ENCODE measurements at places on chromosomes 5 and 9.

- DNase-seq: no peak
These were observed 42.8 kb downstream of the RAPGEF1 start for GRCh38 chr9:131697097-131697496.

DNA sequence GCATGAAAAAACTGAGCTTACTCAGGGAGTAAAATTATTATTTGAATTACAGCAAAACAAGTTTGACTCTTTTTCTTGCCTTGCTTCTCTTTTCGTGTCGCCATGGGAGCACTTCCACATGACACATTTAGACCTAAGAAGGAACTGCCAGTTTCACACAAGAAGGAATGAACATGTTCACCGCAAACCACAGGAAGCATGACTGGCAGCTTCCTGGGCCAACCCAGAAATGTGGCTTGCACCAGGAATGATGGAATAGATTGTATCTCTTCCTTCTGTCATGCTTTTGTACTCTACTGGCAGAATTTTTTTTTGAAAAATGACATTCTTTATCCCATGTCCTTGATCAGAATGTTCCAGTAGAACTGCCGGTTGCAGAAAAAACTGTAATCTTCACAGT lies 32.9 kb upstream of the MAN2A1 start:
- no peak for DNase-seq

DNA sequence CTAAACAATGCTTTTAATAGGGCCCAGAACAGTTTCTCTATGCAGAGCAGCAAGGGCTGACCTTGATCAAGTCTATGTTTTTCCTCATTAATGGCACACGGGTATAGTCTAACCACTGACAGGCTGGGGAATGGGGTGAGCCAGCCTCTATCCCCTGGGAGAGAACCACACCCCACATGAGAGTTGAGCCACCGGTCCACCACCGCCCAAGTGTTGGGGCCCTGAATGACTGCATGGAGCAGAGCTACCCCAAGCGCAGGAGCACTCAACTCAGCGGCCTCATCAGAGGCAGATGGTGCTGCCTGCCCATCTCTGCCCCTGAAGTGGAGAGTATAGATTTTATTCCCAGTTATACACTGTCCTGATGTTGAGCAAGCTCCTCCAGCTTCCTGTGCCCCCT lies 247.9 kb upstream of the IRX1 start:
- DNase-seq: no peak

- no peak for DNase-seq
These were observed 36.4 kb upstream of the ADAMTSL1 start for GRCh38 chr9:18437315-18438201.

- no peak for DNase-seq
These were observed 1.3 kb downstream of the SLC1A1 start for GRCh38 chr9:4491626-4491975.

DNA sequence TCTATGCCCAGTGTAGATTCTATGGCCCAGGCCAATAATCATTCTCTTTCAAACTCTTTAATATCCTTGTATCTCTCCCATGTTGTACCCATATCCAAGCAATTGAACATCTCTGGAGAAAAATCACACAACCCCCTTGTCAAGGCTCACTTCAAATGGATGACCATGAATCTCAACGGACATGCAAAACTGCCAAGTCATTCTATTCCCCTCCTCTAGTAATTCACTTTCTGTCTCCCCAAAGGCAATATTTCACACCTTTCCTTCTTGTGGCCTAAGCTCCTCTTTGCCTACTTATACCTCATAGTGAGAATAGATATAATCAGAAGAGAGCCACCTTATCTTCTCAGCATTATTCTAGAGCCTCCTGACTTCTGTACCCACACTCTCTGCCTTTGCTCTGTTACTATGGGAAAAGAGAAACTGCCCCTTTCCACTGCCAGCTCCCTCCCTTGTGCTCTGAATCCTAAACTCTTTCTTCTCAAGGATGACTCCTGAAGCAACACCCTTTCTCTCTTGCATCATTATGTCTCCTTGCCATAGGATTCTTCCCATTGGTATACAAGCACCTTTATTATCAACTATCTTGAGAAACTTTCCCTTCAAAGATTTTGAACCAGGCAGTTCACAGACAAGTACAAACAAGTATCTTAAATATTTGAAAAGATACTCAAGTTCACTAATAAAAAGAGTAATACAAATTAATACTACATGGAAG lies 66.1 kb downstream of the RPS23 start:
- DNase-seq: no peak

GRCh38 chr5:82905986-82906385 lies 171.2 kb downstream of the TMEM167A start:
- no peak for DNase-seq

GRCh38 chr5:44714871-44715561 lies 93.7 kb upstream of the MRPS30 start:
- DNase-seq: no peak

GRCh38 chr9:119707228-119707845 lies 338.1 kb upstream of the BRINP1 start:
- DNase-seq: no peak

DNA sequence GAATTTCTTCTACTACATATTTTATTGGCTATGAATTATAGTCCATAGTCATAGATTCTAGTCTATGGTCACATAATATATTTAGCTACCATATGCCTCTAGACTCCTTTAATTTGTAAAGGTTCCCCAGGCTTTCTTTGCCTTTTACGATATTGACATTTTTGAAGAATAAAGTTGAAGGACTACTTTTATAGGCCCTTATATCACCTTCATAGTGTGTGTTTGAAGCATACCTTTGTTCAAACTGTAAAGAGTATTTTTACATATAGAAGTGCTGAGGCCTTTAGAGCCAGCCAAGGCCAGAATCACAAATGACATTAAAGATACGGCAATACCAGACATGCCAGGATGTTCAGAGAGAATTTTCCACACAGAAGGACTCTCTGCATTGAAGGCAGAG lies 147.0 kb downstream of the GABRG2 start:
- no peak for DNase-seq

DNA sequence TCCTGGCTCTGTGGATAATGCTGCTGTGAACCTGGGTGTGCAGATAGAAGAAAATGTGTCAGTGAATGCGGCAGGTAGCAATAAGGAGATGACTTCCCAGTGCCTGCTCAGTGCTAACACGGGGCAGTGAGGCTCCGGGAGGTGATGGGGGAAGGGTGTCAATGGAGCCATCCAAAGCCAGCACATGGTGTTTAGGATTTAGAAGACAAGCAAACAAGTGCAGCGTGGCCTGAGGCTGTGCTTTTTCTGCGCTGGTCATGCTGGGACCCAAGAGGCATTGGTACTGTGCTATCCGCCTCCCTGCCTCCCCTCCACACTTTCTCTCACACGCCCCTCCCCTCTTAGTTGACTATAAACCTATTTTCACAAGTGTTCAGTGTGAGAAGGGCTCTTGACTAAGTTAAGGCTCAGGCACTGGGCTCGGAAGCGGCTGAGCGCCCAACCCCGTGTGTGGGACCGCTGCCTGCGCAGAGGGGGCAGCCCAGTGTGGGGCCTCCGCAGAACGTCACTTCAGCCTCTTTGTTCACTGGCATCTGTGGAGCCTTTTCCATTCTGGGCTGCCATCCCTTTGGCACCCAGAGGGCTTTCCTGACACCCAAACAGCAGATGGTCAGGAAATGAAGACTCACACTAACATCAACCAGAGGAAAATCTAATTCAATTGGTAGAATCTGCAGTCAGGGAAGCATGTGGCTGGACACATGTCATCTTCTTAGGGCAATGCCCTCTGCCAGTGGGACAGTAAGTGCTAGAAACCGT lies 21.8 kb upstream of the NINJ1 start:
- no peak for DNase-seq

- no peak for DNase-seq
These were observed 46.9 kb downstream of the AHRR start for GRCh38 chr5:368183-369084.

- DNase-seq: no peak
These were observed 39.9 kb downstream of the ATG10 start for GRCh38 chr5:82011761-82012160.

DNA sequence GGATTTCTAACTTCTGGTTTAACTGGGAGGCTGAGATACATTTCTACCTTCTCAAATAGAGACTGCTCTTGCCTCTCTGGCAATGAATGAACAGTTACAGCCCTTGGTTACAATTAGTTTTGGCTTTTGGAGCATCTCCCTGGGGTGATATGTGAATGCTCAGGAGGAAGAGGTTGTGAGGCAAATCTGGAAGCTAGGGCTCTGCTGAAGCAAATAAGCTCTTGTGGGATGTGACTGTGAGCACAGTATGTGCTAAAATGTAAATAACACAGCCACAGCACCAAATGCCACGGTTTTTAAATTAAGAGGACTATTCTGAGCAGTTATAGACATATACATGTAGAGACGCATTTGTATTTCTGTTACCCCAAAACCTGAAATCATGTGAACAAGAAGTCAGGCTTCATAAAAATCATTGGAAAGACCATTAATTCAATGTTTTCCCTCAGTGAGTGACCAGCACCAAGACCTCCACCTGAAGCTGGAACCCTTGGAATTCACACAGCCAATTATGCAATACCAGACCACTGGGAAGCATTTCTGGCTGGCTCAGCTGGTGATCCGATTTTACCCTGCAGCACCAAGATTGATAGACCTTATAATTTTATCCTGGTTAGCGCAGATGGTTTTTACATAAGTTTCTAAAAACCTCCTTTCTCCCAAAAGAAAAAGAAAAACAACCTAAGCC lies 3.0 kb upstream of the SLC44A1 start:
- DNase-seq: no peak

- no peak for DNase-seq
These were observed 152.9 kb downstream of the SGCD start for GRCh38 chr5:156479849-156480248.

GRCh38 chr5:35338157-35338453 lies 107.8 kb upstream of the PRLR start:
- DNase-seq: no peak

DNA sequence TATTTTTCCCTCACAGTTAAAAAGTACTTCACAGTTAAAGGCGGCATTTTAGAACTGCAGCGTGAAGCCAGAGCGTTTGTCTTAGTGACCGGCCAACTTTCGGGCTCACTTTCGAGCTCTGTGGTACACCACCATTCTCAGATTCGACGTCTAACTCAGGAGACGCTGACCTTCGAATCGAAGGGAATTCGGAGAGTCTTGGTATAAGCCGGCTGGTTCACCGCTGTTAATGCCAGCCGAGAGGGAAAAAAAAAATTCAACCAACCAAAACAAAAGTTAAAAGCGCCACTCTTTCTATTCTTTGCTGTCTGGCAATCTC lies 544 bp upstream of the SNX24 start:
- no peak for DNase-seq

DNA sequence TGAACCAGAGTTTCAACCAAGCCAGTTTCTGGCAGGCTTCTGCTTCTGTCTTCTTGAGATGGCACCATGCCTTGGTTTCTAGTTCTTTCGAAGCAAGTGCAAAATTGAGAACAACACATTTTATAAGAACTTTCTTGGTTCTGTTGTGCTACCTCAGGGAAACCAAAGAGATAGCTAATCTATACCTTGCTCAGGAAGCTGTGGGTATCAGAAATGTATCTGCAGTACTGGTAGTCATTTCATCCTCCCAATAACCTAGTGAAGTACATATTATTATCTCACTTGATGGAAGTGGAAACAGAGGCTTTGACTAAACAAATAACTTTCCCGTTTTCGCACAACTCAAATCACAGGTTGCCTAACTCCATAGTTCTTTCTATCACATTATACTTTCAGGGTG lies 246.6 kb downstream of the ENC1 start:
- no peak for DNase-seq

DNA sequence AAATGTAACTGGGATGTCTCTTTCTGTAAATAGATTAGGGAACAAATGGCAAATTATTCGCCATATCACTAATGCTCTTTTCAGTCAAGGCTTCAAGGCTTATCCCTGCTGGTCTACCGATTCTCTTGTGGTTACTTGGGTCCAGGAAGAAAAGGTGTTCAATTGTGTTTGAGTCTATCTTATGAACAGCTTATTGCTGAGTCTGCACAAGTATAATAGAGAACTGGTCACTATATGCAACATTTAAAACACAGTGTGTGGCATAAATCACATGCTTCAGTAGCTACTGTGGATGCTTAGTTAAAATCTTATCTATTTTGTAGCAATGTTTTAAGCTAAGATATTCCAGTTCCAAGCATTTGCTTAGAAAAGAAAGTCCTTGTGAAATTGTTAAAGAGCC lies 274.2 kb upstream of the FAM174A start:
- DNase-seq: no peak

- no peak for DNase-seq
These were observed 33.9 kb downstream of the ZFR start for GRCh38 chr5:32410630-32411029.

- no peak for DNase-seq
These were observed 105.2 kb downstream of the ROR2 start for GRCh38 chr9:91844701-91845291.

DNA sequence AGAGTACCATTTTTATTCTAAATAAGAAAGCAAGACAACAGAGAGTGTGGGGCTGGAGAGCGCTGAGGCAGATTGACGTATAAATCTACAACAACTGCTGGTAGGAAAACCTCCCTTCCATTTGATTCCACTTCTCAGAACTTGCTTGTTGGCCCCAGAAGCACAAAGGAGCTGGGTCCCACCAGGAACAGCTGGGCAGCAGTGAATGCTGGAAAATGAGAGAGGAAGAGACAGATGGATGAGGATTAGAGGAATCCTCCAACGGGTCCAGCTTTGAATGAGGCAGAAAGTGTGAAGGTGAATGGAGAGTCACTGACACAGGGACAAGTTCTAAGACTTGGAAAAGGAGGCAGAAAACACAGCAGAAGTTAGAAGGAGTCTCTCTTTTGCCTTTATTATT lies 14.8 kb downstream of the TAS2R1 start:
- no peak for DNase-seq

DNA sequence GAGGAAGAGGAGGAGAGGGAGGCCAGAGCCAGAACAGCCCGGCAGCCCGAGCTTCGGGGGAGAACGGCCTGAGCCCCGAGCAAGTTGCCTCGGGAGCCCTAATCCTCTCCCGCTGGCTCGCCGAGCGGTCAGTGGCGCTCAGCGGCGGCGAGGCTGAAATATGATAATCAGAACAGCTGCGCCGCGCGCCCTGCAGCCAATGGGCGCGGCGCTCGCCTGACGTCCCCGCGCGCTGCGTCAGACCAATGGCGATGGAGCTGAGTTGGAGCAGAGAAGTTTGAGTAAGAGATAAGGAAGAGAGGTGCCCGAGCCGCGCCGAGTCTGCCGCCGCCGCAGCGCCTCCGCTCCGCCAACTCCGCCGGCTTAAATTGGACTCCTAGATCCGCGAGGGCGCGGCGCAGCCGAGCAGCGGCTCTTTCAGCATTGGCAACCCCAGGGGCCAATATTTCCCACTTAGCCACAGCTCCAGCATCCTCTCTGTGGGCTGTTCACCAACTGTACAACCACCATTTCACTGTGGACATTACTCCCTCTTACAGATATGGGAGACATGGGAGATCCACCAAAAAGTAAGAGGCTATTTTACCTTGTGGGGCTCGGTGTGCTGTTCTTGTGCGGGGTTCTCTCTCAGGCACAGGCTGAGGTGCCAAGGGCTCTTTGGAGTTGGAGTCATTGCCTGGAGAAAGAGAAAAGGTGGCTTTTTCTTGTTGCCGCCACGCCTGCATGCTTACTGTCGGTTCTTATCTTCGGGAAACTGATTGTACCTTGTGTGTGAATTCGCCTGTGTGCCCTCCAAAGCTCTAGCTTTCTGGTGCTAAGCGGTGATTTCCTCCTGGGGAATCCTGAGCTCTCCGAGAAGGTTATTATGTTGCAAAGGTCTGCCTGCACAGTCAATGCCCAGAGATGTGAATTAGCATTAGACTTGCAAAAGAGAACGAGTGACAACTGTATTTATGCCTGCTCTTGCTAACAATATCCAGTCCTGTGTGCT lies at the start of gene ISL1:
Gene ISL1 (plus strand): TSS at position 318 of the 991 bp plus-strand sequence. CDS start 224 bp downstream, at position 542.
- DNase-seq: no peak

- no peak for DNase-seq
These were observed 9.5 kb downstream of the IRF1 start for GRCh38 chr5:132480893-132481595.

GRCh38 chr5:82509762-82510161 lies 231.6 kb upstream of the RPS23 start:
- no peak for DNase-seq

All from activated CD4-positive, CD25-positive, alpha-beta regulatory T cell (primary cell).